Neural crest cell (in vitro differentiated cells): ENCODE measurements at places on chromosomes 5 and 9.

DNA sequence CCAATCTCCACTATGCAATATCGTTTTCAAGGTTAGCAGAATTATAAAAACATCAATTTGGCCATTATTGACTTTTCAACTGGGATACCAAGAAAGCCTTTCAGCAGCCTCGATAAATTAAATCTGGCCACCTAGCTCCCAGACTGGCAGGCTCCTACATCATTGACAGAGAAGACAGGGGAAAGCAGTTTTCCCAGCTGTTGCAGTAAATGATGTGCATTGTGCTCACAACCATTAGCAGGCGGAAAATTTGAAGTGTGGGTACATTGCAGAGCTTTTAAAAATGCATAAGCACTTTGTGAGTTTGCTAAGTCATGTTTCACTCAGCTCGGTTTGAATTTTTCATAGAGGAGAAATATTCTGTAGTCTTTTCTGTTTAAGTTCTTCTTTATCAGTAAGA lies 297.9 kb downstream of the KCTD16 start:
- H3K27ac ChIP-seq = no peak overlapping the region
- H3K4me3 ChIP-seq = no peak overlapping the region
- peaks cover 14% of the 10 kb centered on the region for H3K4me1 ChIP-seq
- H3K36me3 ChIP-seq = no peaks in the 10 kb centered on the region
- DNase-seq = no peak

DNA sequence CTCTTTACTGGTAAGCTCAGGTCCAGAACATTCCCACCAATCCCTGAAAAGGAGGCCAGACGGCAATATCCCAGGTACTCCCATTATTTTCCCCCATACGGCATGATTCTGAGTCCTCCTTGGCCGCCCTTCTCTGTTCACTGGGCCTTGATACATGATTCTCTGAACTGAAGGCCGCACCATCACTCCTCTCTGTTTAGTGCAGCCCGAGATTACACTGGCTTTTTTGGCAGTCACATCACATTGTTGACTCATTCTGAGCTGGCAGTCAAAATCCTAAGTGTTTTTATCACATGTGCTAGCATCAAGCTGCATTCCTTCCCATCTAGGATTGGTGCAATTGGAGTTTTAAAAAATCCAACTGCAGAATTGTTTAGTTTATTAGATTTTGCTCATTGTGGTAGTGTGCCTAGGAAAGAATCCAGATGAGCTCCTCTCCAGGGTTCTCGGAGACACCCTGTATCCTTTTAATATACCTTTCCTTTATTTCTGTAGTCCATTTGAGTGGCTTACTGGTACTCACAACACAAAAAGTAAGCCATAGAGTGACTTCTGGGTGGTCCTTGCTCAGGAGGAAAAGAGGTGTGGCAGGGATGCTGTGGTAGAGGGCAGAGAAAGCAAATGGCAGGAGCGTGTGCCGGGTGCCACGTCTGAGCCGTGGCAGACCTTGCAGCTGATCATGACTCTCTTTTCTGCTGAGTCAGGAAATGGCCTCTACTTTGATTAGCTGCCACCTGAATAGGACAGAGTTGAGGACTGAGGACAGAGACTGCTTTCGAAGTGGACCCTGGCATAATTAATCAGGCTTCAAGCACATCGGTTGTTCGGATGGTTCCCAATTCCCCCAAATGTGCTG lies 121.1 kb upstream of the IL12B start:
- DNase-seq = no peak
- no peaks in the 10 kb centered on the region for H3K36me3 ChIP-seq
- H3K4me1 ChIP-seq = no peaks in the 10 kb centered on the region
- H3K4me3 ChIP-seq = no peak overlapping the region
- no peak overlapping the region for H3K27ac ChIP-seq

GRCh38 chr5:167701051-167701450 lies 590.4 kb upstream of the WWC1 start:
- H3K36me3 ChIP-seq = peaks cover 2% of the 10 kb centered on the region
- peaks cover 15% of the 10 kb centered on the region for H3K4me1 ChIP-seq
- H3K27ac ChIP-seq = no peak overlapping the region

DNA sequence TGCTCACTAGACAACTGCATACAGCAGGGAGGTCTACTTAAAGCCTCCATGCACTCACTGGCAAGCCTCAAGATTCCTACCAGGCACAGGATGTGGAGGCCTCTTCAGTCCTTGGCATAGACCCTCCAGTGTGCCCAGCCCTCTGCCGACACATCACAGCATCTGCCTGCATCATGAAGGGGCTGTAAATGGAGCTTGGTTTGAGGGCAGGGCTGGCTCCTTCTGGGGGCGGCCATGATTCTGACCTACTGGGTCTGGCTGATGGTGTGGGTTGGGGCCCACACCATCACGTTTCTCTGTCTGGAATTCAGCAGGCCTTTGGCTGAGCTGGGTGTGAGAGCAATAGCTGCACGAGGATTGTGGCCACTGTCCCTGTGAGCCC lies 84.9 kb upstream of the SHB start:
- H3K4me3 ChIP-seq = no peak overlapping the region
- H3K27me3 ChIP-seq = peaks cover 5% of the 10 kb centered on the region
- DNase-seq = no peak
- no peak overlapping the region for H3K27ac ChIP-seq
- H3K4me1 ChIP-seq = peaks cover 12% of the 10 kb centered on the region

- no peak for DNase-seq
- H3K27ac ChIP-seq = no peak overlapping the region
- H3K36me3 ChIP-seq = no peaks in the 10 kb centered on the region
Observed at GRCh38 chr5:76029739-76030138, 53.4 kb upstream of the SV2C start.

GRCh38 chr9:132078699-132079356 lies 839 bp downstream of the MED27 start:
- H3K27ac ChIP-seq = peak overlapping the region; percentile 92
- H3K36me3 ChIP-seq = no peaks in the 10 kb centered on the region
- peaks cover 21% of the 10 kb centered on the region for H3K27me3 ChIP-seq
- peaks cover 32% of the 10 kb centered on the region for H3K4me1 ChIP-seq

DNA sequence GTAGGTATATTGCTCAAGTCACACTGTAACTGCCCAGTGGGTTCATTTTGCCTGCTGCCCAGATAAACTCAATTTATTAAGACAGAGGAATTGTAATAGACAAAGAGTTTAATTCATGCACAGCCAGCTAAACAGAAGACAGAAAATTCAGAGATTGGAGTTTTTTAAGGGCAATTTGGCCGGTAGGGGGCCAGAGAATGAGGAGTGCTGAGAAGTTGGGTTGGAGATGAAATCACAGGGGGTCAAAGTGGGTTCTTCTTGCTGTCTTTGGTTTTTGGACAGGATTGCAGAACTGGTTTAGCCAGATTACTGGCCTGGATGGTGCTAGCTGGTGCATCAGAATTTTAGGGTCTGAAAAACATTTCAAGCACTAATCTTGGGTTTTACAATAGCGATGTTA lies 20.7 kb upstream of the IL33 start:
- no peak overlapping the region for H3K4me3 ChIP-seq
- H3K4me1 ChIP-seq = no peaks in the 10 kb centered on the region
- no peak for DNase-seq
- H3K36me3 ChIP-seq = no peaks in the 10 kb centered on the region

- H3K27me3 ChIP-seq = no peaks in the 10 kb centered on the region
- H3K36me3 ChIP-seq = no peaks in the 10 kb centered on the region
- H3K4me1 ChIP-seq = no peaks in the 10 kb centered on the region
- no peak for DNase-seq
- no peak overlapping the region for H3K27ac ChIP-seq
- H3K4me3 ChIP-seq = no peak overlapping the region
Observed at GRCh38 chr5:166750376-166750775, 1541.1 kb upstream of the WWC1 start.

- no peaks in the 10 kb centered on the region for H3K36me3 ChIP-seq
- no peaks in the 10 kb centered on the region for H3K4me1 ChIP-seq
- H3K27me3 ChIP-seq = no peaks in the 10 kb centered on the region
- no peak overlapping the region for H3K4me3 ChIP-seq
Observed at GRCh38 chr9:91315191-91315590, 46.5 kb downstream of the AUH start.

GRCh38 chr5:504326-505154 lies 19.7 kb downstream of the SLC9A3 start:
- no peaks in the 10 kb centered on the region for H3K36me3 ChIP-seq
- H3K27ac ChIP-seq = no peak overlapping the region
- peaks cover 6% of the 10 kb centered on the region for H3K27me3 ChIP-seq
- no peaks in the 10 kb centered on the region for H3K4me1 ChIP-seq
- no peak for DNase-seq

DNA sequence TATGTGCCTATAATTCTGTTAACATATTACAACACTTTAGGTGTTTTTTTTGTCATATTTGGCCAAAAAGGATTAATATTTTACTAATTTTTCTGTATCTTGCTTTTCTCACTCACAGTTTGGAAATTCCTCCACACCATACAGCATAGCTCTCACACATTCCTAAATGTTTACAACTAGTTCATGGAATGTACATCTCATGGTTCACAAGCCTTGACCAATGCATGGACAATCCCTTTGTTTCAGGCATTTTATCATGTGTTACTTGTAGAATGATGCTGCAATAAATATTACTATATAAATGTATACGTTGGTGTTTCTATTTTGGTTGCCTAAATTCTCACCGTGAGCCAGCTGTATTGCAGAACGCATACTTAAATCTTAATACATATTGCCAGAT lies 80.5 kb upstream of the SPATA31C2 start:
- no peaks in the 10 kb centered on the region for H3K36me3 ChIP-seq
- DNase-seq = no peak
- H3K27me3 ChIP-seq = no peaks in the 10 kb centered on the region
- no peak overlapping the region for H3K4me3 ChIP-seq

DNA sequence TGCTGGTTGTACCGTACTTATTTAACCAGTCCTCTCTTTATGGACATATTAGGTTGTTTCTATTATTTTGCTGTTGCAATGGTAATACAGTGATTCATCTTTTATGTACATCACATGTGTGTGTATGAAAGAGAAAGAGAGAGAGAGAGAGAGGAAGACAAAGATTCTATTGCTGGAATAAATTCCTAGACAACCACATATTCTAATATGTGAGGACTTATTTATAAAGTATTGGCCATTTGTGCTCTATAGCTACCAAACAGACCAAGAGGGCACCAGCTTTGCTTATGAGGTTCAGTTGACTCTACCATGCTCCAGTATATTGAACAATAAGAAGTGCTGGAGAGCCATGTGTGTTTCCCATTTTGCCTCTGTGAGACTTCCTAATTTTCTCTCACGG lies 513.5 kb downstream of the DMAC1 start:
- H3K4me1 ChIP-seq = no peaks in the 10 kb centered on the region
- no peak overlapping the region for H3K4me3 ChIP-seq
- H3K27me3 ChIP-seq = peaks cover 4% of the 10 kb centered on the region
- DNase-seq = no peak
- no peak overlapping the region for H3K27ac ChIP-seq

GRCh38 chr9:122332083-122332482 lies 38.7 kb upstream of the PTGS1 start:
- no peak for DNase-seq
- peaks cover 19% of the 10 kb centered on the region for H3K4me1 ChIP-seq
- no peaks in the 10 kb centered on the region for H3K36me3 ChIP-seq
- H3K27me3 ChIP-seq = peaks cover 6% of the 10 kb centered on the region

DNA sequence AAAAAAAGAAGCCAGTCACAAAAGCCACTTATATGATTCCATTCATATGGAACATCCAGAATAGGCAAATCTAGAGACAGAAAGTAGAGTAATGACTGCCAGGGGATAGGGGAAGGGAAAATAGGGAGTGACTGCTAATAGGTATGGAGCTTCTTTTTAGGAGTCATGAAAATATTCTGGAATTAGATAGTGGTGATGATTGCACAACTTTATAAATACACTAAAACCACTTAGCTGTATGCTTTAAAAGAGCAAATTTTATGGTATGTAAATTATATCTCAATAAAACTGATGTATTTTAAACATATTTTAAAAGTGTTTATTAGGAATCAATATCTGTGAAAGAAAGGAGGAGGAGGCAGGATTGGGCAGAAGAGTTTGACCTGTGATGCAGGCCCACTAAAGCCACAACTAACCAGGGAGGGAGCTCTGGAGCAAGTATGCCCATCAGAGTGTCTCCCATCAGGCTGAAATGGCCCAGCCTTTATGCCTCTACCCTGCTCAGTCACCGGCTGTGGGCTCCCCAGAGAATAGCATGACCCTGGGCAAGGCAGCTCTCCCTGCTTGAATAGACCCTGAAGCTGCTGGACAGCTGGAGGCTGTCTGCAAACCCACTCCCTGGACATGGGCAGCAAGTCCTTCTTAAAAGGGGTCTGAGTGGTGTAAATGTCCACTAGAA lies 96.0 kb upstream of the SLC44A1 start:
- DNase-seq = no peak
- peaks cover 11% of the 10 kb centered on the region for H3K4me1 ChIP-seq

- H3K4me1 ChIP-seq = peaks cover 4% of the 10 kb centered on the region
- H3K36me3 ChIP-seq = peaks cover 2% of the 10 kb centered on the region
- no peak overlapping the region for H3K4me3 ChIP-seq
- H3K27me3 ChIP-seq = no peaks in the 10 kb centered on the region
- no peak overlapping the region for H3K27ac ChIP-seq
Observed at GRCh38 chr5:122835681-122836080, 9.7 kb upstream of the SNX24 start.

- H3K27ac ChIP-seq = no peak overlapping the region
- H3K4me3 ChIP-seq = no peak overlapping the region
- H3K27me3 ChIP-seq = no peaks in the 10 kb centered on the region
- no peak for DNase-seq
- H3K4me1 ChIP-seq = no peaks in the 10 kb centered on the region
Observed at GRCh38 chr9:37392272-37392671, 30.2 kb upstream of the GRHPR start.

- H3K27ac ChIP-seq = no peak overlapping the region
- no peaks in the 10 kb centered on the region for H3K36me3 ChIP-seq
- H3K27me3 ChIP-seq = no peaks in the 10 kb centered on the region
- DNase-seq = no peak
- no peaks in the 10 kb centered on the region for H3K4me1 ChIP-seq
- H3K4me3 ChIP-seq = no peak overlapping the region
Observed at GRCh38 chr5:24268482-24269056, 376.2 kb downstream of the CDH10 start.

GRCh38 chr5:174609116-174609515 lies 115.3 kb upstream of the MSX2 start:
- no peak overlapping the region for H3K4me3 ChIP-seq
- peaks cover 3% of the 10 kb centered on the region for H3K4me1 ChIP-seq
- no peaks in the 10 kb centered on the region for H3K27me3 ChIP-seq
- H3K36me3 ChIP-seq = no peaks in the 10 kb centered on the region
- H3K27ac ChIP-seq = no peak overlapping the region

GRCh38 chr9:124009531-124010217 lies 1.9 kb upstream of the LHX2 start:
- H3K4me3 ChIP-seq = peak overlapping the region; percentile 62
- no peaks in the 10 kb centered on the region for H3K36me3 ChIP-seq
- DNase-seq = no peak
